Osteocyte (in vitro differentiated cells): ENCODE measurements at places on chromosomes 3 and 15.
A peak's percentile ranks its signal among the peaks of the same experiment; 100 is the strongest.

- peaks cover 8% of the 10 kb centered on the region for H3K4me1 ChIP-seq
- no peaks in the 10 kb centered on the region for H3K27me3 ChIP-seq
- H3K27ac ChIP-seq = no peak overlapping the region
- H3K36me3 ChIP-seq = peaks cover 14% of the 10 kb centered on the region
- no peak overlapping the region for H3K4me3 ChIP-seq
These were observed 62.3 kb downstream of the MEX3B start for GRCh38 chr15:81983497-81983896.

GRCh38 chr15:94547711-94548110 is 316.4 kb downstream of the MCTP2 start:
- H3K27ac ChIP-seq = no peak overlapping the region
- DNase-seq = no peak
- no peaks in the 10 kb centered on the region for H3K4me1 ChIP-seq

GRCh38 chr15:68301301-68301700 is 23.8 kb downstream of the FEM1B start:
- H3K36me3 ChIP-seq = peaks cover 59% of the 10 kb centered on the region
- DNase-seq = no peak
- H3K4me3 ChIP-seq = no peak overlapping the region
- no peaks in the 10 kb centered on the region for H3K27me3 ChIP-seq
- H3K4me1 ChIP-seq = peaks cover 42% of the 10 kb centered on the region
- H3K27ac ChIP-seq = peak overlapping the region; percentile 83

DNA sequence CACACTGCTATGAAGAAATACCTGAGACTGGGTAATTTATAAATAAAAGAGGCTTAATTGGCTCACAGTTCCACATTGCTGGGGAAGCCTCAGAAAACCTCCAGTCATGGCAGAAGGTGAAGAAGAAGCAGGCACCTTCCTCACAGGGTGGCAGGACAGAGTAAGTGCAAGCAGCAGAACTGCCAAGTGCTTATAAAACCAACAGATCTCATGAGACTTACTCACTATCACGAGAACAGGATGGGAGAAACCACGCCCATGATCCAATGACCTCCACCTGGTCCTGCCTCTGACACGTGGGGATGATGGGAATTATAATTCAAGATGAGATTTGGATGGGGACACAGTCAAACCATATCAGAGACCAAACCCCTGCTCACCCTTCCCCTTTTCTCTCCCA is 75.0 kb downstream of the TRIM69 start:
- peaks cover 41% of the 10 kb centered on the region for H3K27me3 ChIP-seq
- H3K36me3 ChIP-seq = no peaks in the 10 kb centered on the region
- no peaks in the 10 kb centered on the region for H3K4me1 ChIP-seq

DNA sequence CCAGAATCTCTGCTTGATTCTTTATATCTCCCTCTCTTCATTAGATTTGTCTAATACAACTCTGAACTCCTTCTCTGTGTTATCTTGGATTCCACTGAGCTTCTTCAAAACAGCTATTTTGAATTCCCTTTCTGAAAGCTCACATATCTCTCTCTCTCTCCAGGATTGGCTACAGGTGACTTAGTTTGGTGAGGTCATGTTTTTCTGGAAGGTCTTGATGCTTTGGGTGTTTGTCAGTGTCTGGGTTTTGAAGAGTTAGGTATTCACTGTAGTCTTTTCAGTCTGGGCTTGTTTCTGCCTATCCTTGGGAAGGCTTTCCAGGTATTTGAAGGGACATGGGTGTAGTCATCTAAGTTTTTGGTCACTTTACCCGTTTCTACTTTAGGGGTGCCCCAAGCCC is 781.8 kb downstream of the FHIT start:
- no peaks in the 10 kb centered on the region for H3K4me1 ChIP-seq
- no peak for DNase-seq
- no peaks in the 10 kb centered on the region for H3K27me3 ChIP-seq
- no peak overlapping the region for H3K4me3 ChIP-seq
- no peak overlapping the region for H3K27ac ChIP-seq
- no peaks in the 10 kb centered on the region for H3K36me3 ChIP-seq

DNA sequence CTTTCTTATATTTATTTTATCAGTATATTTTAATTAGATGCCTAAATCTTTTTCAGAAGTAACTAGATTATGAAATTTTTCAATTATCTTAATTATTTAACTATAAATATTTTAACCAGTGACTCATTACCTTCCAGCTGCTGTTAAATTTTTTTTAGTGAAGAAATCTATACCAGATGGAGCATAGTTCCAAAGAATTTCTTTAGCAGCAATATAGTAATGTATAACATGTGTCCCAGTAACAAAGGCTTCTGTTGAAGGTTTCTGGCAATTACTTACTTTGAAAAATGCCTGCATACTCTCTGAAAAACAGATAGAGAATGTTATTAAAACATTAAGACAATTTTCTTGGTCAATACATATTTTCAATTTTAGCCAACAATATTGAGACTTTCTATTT is 45.1 kb upstream of the CP start:
- no peaks in the 10 kb centered on the region for H3K36me3 ChIP-seq
- no peaks in the 10 kb centered on the region for H3K27me3 ChIP-seq
- no peak overlapping the region for H3K4me3 ChIP-seq
- no peak overlapping the region for H3K27ac ChIP-seq

- no peak for DNase-seq
- no peaks in the 10 kb centered on the region for H3K27me3 ChIP-seq
- H3K4me1 ChIP-seq = no peaks in the 10 kb centered on the region
- no peak overlapping the region for H3K4me3 ChIP-seq
- no peak overlapping the region for H3K27ac ChIP-seq
- H3K36me3 ChIP-seq = no peaks in the 10 kb centered on the region
These were observed 12.0 kb downstream of the PIERCE2 start for GRCh38 chr15:55420171-55420866.

DNA sequence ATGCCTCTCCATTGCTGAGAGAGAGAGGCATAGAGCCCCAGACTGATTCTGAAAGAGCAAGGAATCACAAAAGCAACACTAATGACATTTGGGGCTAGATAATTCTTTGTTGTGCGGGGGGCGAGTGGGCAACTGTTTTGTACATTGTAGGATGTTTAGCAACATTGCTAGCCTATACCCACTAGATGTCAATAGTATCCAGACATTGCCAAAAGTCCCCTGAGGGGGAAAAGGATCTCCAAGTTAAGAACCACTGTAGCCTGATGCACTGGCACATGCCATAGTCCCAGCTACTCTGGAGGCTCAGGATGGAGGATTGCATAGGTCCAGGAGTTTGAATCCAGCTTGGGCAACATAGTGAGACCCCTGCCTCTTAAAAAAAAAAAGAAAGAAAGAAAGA is 22.8 kb upstream of the GOLM2 start:
- H3K4me1 ChIP-seq = no peaks in the 10 kb centered on the region
- H3K27ac ChIP-seq = no peak overlapping the region
- no peak for DNase-seq
- H3K27me3 ChIP-seq = peaks cover 33% of the 10 kb centered on the region

DNA sequence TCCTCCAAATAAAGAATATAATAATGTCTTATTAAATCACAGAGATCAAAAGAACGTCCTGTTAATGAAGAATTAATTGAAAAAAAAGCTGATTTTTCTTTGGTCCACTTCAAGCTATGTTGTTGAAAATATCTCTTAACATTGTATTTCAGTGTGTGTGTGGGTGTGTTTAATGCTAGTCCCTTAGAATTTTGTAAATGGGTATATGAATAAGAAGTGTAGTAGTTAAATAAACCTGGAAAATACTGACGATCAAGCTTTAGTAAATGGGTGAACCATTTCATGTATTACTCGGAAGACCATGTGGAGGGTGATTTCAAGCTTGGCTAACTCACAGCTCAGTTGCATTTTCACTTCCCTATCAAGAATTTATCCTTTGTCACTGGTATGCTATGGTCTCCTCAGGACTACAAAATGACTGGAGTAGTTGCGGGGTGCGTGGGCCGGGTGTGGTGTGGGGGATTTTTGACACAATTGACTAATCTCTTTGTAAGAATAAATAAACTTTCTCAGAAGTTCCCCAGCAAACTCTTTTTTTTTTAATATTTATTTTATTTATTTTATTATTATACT is 586.4 kb downstream of the GRM7 start:
- H3K27ac ChIP-seq = no peak overlapping the region
- no peak for DNase-seq
- H3K36me3 ChIP-seq = no peaks in the 10 kb centered on the region
- no peaks in the 10 kb centered on the region for H3K27me3 ChIP-seq
- H3K4me1 ChIP-seq = no peaks in the 10 kb centered on the region

DNA sequence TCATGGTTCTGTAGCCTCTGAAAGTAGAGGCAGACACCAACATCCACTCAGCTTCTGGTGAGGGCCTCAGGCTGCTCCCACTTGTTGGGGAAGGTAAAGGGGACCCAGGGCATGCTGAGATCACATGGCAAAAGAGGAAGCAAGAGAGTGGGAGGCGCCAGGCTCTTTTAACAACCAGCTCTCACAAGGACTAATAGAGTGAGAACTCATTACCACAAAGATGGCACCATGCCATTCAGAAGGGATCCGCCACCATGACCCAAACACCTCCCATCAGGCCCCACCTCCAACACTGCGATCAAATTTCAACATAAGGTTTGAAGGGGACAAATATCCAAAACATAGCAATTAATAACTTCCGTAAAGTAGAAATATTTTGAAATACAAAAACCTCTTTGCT is 192.3 kb downstream of the OCA2 start:
- H3K27ac ChIP-seq = no peak overlapping the region
- H3K36me3 ChIP-seq = no peaks in the 10 kb centered on the region
- H3K4me1 ChIP-seq = no peaks in the 10 kb centered on the region
- no peaks in the 10 kb centered on the region for H3K27me3 ChIP-seq
- no peak overlapping the region for H3K4me3 ChIP-seq

- no peak for DNase-seq
- H3K27ac ChIP-seq = no peak overlapping the region
- peaks cover 40% of the 10 kb centered on the region for H3K27me3 ChIP-seq
- H3K4me3 ChIP-seq = no peak overlapping the region
These were observed 2.6 kb upstream of the NEO1 start for GRCh38 chr15:73049564-73050215.

DNA sequence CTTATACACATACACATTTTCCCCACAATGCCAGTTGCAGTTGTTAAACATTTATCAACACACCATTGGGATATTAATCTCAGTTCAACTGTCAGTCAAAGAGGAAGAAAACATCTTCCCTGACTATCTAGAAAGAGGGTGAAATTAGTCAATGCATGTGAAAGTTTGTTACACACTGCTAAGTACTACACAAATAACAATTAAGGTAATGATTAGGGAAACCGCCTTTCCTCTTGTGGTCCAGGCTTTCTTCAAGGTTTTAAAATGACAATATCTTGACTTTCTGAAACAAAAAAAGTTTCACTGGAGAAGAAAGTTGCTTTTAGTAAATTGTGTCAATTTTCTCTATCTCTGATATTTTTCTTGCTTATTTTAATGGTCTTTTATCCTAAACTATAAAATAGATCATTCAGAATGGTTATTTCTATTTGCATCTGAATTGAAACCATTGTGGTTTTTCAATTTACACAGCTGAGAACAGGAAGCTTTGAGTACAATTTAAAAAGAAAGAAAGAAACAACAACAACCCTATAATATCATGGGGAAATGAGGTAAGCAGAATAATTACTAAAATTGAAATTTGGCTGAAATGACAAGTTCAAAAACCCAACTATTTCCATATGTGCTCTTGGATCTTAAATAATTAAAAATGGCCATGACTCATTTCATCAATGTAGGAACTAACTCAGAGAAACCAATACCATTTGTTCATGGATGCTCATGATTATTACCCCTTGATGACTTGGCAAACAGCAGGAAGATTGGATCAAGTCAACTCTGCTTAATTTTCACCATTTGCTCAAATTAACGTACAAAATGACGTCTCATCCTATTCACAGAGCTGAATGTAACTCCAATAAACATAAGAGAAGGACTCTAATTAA is 31.7 kb downstream of the GPR149 start:
- no peaks in the 10 kb centered on the region for H3K36me3 ChIP-seq
- H3K4me1 ChIP-seq = no peaks in the 10 kb centered on the region
- peaks cover 4% of the 10 kb centered on the region for H3K27me3 ChIP-seq
- no peak overlapping the region for H3K27ac ChIP-seq
- no peak for DNase-seq

DNA sequence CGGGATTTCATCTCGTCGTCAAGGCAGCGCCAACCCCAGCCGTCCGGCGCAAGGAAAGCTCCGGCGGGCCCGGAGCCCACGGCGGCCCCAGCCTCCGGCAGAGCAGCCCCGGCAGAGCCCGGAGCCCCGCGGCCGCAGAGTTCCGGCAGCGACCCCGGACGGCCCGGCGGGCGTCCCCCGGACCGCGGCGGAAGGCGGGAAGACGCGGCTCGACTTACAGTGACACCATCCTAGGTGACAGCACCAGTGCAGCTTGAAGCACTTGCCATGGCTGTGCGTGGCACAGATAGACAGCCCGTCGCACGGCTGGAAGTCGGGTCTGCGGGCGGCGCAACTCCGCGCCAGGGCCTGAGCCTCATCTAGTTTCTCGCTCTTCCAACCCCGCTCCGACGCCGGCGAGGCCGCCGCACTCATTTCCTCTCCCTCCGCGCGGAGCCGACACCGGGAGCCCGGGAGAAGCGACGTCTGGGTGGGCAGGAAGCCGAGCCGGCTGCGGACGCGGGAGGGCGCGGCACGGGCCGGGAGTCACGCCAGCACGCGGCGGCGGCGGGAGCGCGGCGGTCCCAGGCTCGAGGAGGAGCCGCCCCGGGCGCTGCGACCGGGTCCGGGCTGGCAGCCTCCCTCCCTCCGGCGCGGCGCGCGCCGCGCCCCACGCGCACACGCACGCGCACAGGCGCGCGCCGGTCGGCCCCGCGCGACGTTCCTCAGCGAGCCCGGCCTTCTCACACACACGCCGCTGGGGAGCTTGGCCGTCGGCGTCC is at the start of gene C3orf70:
C3orf70 (minus strand) TSS at position 651 of the 761 bp plus-strand sequence; CDS start at position 414, 237 bp downstream.
- no peaks in the 10 kb centered on the region for H3K36me3 ChIP-seq
- peak within 1 kb of the TSS; percentile 91 for H3K4me3 ChIP-seq
- H3K4me1 ChIP-seq = peaks cover 14% of the 10 kb centered on the region
- peak; percentile 90 for DNase-seq

DNA sequence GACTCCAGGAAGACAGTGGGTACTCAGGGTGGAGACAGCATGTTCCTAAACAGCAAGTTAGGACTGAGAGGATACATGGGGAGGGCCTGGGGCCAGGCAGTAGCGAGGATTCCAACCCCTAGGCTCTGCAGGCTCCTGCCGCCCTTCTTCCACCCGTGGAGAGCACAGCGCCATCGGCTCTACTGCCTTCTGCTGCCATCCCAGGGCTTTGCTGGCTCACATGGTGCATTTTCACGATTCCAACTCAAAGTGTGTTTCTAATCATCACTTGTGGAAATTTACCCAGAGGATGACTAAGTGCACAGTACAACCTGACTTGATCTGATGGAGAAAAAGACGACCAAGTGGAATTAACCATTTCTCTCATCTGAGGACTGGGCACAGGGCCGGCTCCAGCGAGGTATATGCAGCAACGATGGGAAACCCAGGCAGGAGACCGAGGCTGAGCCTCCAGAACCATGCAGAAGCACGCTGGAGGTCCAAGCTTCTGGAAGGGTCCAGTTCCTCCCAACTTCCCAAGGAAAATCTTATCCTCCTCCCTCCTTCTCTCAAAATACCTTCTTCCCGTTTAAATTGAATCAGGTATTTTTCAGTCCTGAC is 104.6 kb downstream of the LRIG1 start:
- no peaks in the 10 kb centered on the region for H3K27me3 ChIP-seq
- peaks cover 80% of the 10 kb centered on the region for H3K4me1 ChIP-seq
- H3K36me3 ChIP-seq = peaks cover 45% of the 10 kb centered on the region
- no peak overlapping the region for H3K27ac ChIP-seq
- no peak overlapping the region for H3K4me3 ChIP-seq
